ENCODE measurements at places on chromosomes 6 and 20.

- no peak for DNase-seq
Observed at GRCh38 chr6:101290346-101290745, 103.2 kb upstream of the GRIK2 start.

- DNase-seq, result no peak
Observed at GRCh38 chr6:105522626-105523322, 119.9 kb upstream of the PREP start.

DNA sequence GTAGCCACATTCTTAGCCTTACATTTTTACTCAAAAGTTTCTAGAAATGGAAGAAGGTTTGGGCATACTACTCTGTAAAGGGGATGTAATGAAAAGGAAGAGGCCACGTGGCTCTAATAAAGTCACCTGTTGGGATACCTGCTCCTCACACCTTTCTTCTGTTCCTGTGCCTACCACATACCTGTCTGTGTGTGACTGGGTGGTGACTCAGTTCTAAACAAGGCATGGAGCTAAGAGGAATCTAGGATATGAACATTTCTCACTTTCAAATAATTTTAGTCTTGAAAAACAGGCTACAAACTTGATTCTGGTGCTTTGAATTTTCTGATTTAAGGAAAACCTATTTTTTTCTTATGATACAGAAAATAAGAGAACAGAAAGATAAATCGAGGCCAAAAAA lies 363.6 kb downstream of the RFPL4B start:
- DNase-seq, result no peak

DNA sequence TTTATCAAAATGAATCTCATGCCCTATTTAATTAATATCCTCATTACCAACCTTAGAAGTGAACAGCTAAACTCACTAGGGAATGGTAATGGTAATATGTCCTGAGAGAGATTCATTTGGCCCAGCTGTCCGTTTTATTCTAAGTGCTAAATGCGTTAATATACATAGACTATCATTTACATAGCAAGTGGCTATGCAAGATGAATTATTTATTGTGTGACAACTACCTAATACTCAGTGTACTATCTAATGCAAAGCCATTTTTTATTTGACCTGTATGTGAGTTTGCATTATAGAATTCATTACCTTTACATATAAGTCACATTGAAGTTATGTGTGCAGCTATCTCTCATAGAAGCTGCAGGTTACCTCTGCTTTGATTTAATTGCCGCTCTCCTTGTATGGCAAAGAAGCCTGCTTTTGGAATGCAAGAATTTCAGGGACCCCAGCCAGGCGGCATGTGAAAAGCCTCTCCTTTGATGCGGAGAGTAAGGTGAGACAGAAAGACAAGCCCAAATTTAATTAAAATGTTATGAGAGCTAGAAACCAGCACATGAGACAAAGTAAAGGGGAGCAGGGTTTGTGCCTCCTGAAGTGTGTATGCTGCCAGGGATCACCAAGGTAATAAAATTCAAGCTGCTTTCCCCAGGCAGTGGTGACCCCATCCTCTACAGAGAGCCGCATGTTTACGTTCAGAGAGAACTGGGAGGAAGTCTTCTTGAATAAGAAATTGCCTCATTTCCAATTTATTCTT lies 693.0 kb upstream of the MAP3K7 start:
- no peak for DNase-seq

DNA sequence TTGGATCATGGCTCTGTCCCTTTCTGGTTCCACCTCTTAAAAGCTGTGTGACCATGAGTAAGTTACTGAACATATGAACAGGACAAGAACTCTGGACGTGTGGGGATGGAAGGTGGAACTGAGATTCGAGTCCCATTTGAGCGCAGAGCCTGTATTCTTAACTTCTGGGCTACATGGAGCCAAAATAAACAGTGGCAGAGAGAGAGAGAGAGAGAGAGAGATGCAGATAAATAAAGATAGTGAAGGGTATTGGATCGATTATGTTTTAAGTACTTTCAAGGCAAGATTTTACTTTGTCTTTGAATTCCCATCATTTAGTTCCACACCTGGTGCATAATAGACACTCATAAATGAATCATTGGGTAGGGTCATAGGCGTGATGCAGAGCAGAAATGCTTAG lies 39.7 kb downstream of the SLC35D3 start:
- no peak for DNase-seq

GRCh38 chr20:32877507-32877906 lies 18.8 kb downstream of the EFCAB8 start:
- no peak for DNase-seq

DNA sequence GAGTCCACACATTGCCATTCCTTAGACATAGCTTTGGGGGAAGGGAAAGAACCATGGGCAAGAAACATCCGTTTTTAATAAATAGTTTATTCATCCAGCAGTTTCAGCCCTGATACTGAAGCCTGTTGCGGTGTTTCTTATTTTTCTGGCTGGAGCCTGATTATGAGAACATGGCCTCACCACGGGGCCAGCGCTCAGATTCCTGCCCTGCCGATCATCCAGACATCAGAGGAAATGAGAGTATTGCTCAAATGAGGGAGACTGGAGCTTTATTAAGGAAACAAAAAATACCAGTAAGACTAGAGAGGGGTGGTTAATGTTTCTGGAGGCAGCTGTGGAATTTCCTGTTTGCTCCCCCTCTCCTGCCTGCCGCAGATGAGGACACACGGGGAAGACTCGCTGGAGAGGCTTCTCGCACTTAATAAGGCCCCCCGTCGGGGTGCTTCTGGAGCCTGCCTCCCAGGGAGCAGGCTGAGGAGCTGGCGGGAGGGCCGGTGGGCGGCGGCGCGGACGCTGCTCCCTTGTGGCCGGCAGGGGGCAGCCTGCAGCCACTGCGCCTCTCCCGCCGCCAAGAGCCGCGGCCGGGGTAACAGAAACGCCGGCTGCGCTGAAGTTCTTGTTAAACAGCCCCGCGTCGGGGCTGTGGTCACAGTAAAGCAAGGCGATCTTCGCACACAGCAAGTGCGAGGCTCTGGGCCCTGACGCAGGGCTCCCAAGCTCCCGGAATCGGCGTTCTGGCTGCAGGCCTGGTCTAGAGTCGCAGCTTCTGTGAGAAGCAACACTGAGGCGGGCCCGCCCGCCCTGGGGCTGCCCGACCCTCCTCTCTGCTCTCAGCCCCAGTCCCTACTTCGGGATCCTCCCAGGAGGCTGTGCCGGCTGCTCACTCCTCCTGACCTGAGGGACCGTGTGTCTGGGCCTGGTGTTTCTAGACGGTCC lies 17.5 kb downstream of the LEMD2 start:
- peak; percentile 96 for DNase-seq

- DNase-seq, result no peak
Observed at GRCh38 chr6:78639111-78640110, 227.9 kb upstream of the IRAK1BP1 start.

GRCh38 chr6:168291450-168291849 lies 28.1 kb downstream of the DACT2 start:
- no peak for DNase-seq

- DNase-seq, result no peak
Observed at GRCh38 chr6:27136978-27137814, 110.3 kb upstream of the PRSS16 start.

DNA sequence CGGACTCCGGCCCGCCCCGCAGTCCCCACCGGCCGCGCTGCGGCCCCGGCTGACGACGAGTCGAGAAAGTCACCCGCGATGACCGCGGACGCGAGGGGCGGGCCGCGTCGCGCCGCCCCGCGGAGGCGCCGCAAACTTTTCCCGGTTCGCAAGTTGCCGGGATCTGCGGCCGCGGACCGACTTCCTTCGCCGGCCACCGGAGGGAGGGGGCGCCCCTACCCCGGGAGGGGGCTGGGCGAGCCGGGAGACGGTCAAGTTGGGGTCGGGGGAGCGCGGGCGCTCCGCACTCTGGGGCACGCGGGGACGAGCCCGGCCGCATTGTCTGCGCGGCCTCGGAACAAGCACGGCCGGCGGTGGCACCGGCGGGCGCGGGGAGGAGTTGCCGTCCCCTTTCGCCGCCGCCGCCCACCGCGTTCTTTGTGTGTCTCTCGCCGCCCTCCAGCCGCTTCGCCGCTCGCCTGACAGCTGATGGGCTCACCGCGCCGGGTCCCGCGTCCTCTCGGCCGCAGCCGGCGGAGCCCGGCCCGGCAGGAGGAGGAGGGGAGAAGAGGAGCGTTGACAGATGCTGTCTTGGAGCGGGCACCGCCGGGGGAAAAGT lies 131.6 kb downstream of the OGFRL1 start:
- DNase-seq, result peak; percentile 41

DNA sequence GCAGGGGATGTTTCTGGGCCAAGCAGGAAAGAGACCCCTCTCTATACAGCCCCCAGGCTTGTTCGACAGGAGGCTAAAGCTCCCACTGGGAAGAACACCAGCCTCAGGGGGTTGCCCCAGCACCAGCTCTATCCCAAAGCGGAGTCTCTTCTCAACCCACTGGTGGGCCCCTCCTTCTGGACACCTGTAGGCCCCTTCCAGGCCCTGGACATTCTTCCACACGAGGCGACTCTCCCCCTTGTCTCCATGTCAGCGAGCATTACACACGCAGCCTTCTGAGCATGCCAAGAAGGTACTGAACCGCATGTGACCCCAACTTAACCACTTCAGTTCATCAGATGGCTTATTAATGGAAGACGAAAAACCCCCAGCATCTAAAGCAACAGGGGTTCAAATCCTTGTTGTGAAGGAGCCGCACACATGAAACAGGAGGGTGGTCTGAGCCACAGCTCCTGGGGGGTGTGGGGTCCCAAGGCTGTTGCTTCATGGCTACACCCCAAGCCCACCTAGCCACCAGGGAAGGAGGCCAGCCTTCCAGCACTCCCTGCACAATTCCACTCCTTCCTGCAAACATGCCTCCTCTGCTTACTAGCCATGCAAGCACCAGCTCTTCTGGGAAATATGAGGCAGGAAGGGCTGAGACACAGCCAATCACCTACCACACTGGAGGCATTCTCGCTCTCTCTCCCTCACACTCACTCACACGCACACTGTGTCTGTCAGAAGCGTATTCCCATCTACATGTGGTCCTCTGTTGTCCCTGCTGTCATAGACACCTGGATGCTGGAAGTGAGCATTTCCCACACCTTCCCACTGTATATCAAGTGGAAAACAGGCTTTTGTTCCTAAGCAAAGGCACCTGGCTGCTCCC lies 104.5 kb downstream of the NOL4L start:
- DNase-seq, result no peak

DNA sequence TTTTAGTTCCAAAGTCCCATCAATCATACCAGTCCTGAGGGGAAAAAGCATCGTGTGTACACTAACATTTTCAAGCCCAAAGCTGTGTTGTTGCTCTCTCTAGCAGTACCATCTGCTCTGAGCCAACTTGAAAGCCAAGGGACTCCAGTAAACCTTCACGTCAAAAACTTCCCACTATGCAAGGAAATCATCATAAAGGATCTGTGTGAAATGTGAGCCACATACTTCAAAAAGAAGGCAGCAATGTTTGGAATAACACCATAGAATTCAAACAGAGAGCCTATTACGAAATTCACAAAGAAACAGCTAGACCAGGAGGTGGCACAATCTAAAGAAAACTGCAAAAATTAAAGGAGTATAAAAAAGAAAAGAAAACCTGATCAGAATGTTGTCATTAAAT lies 399.8 kb upstream of the EPHA7 start:
- no peak for DNase-seq

GRCh38 chr6:168606722-168607121 lies 165.7 kb downstream of the SMOC2 start:
- DNase-seq, result no peak

DNA sequence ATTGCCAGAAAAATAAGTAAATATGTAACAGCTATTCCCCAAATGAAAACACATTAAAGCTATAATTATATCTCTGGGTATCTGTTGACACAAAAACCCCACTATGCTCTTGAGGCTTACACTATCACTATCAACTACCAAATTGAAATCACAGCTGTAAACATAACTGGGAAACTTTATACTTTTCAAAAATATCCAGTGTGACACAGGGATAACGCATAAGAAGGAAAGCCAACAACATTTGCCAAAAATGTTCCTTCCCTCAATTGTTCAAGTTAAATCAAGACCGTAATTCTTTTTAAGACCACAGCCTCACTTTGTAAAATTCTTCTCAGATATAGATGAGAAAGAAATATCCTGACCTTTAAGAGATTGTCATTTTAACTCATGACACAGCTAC lies 3.1 kb downstream of the ZHX3 start:
- no peak for DNase-seq

- DNase-seq, result no peak
Observed at GRCh38 chr20:41900201-41900691, 282.1 kb upstream of the CHD6 start.

GRCh38 chr6:168418711-168419121 lies 22.3 kb upstream of the SMOC2 start:
- DNase-seq, result no peak

DNA sequence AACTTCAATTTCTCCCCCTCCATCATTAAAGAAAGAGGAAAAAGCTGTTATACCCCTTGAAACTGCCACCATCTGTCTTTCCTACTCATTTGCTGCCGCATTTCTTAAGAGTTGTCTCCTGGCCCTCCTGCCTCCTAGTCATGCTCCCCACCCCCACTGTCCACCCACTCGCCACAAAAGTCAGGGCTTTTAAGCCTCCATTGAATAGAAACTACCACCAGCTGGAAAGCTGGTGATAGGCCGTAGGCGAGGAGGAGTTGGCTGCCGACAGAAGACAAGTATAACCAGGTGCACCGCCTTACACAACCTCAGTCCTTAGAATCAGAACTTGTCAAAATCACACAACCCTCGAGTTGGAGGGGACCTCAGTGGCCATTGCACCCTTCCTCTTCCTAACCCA lies 67.6 kb downstream of the B3GAT2 start:
- no peak for DNase-seq

DNA sequence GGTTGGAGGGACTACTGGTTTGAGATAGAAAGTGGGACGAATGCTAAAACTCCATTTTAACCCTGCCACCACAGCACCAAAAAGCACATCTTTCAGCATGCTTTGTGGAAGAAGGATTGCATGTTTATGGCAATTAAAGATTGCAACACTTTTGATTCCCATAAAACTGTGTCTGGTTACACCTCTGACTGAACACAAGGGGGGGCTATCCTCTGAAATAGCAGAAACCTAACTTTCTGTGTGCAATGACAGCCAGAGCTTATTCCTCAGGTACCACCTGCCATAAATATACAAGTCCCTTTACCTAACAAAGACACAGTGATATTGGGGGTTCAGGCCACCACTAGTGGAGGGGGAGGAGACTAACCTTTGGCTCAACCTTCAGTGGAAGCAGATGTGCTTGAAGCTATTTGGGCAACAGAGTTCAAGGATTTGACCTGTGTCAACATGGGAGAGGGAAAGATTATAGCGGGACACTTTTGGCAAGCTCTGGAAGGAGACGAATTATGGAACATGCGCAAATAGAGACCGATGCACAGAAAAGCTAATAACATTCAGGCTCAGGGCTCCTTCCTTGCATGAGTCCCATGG lies 9.6 kb upstream of the PLG start:
- DNase-seq, result no peak

- DNase-seq, result no peak
Observed at GRCh38 chr6:125203395-125203794, 49.8 kb downstream of the TPD52L1 start.

- no peak for DNase-seq
Observed at GRCh38 chr6:138106665-138107077, 548 bp downstream of the PERP start.

- peak; percentile 65 for DNase-seq
Observed at GRCh38 chr20:52190437-52191131, 995 bp downstream of the ZFP64 start.

Measured in hepatic stellate cell (primary cell).